ENCODE measurements at places on chromosomes 16 and 17.
A peak's percentile ranks its signal among the peaks of the same experiment; 100 is the strongest.

DNA sequence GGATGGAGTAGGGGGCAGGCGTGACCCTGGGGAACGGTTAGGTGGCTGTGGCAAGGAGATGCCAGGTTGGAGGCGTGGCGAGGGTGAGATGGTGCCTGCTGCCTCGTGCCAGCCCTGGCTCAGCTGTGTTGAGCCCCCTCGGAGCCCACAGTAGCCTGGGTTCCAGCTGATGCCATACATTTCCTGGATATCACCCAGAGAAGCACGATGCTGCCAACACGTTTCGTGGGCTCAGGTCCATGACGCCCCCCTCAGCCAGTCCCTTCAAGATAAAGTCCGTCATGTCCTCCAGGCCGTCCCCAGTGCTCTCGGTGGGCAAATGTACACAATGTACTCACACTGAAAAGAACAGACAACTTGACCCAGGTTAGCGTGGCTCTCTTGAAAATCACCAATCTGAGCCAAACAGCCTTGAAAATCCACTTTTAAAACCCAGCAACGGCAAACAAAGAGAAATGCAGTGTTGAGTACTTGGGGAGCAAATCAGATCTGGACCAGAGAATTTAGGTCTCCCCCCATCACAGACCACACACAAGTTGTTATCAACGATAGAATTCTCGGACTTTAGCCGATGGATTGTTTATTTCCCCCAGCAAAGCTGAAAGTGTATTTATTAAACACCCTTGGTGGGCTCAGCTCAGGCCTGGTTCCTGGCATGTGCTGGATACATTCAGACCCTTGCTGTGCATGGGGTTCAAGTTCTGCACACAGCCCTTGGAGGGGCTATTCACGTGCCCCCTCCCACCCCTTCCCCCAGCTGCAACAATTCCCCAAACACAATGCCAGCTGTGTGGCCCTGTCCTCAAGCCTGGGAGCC is 102.8 kb upstream of the PLCG2 start:
- no peak for DNase-seq

- peak; percentile 27 for DNase-seq
These were observed 59.2 kb downstream of the BMERB1 start for GRCh38 chr16:15493466-15494180.

- DNase-seq = no peak
These were observed 849.8 kb upstream of the RBFOX1 start for GRCh38 chr16:6482696-6483468.

GRCh38 chr16:9251026-9251425 is 159.6 kb downstream of the HAPSTR1 start:
- no peak for DNase-seq

DNA sequence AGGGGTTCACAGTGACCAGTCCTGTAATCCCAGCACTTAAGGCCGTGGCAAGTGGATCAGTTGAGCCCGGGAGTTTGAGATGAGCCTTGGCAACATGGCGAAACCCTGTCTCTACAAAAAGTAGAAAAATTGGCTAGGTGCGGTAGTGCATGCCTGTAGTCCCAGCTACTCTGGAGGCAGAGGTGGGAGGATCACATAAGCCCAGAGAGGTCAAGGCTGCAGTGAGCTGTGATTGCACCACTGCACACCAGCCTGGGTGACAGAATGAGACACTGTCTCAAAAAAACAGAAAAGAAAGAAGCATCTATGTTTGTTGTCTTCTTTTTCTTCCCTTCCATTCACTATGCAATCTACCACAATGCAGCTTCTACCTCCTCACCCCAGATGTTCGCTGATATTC is 151.9 kb upstream of the RBL2 start:
- DNase-seq = no peak

GRCh38 chr17:40175928-40176753 is 1.1 kb upstream of the RAPGEFL1 start:
- DNase-seq = no peak

- no peak for DNase-seq
These were observed 240.1 kb downstream of the MSI2 start for GRCh38 chr17:57496382-57496781.

GRCh38 chr17:71402661-71403141 is 718.1 kb upstream of the SOX9 start:
- no peak for DNase-seq

DNA sequence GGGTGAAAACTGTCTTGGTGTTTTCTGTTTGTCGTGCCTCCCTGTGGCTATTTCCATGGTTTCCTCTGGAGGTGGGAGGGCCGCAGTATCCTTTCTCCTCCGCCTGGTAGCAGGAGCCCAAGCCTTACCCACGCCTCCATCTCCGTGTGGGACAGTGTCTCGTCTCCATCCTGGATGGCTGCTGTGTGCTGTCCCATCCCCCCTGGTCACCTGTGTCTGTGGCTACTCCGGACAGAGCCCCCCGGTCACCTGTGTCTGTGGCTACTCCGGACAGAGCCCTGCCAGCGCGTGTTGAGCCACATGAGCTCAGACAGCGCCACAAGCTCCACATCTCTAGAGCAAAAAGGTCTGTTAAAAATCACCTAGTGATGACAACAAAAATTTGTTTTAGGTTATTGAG is 198.2 kb upstream of the CHMP6 start:
- DNase-seq = no peak

- no peak for DNase-seq
These were observed 189.1 kb upstream of the ANKFN1 start for GRCh38 chr17:55964191-55964590.

DNA sequence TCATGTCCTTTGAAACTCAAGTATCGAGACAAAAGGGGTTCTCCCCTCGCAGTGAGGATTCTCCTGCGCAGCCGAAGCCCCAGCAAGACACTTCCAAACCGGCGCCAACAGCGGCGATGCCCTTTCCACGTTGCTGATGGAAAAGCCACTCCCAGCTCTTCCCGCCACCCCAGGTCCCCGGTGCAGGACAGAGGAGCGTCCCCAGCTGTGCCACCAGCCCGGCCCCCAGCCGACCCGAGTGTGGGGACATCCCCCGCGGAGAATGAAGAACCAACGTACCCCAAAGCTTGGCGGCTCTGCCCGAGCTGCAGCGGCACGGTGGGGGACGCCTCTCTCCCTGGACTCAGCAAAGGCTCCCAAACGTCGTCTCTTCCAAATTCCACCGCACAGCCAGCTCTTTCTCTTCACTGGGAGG is 573 bp downstream of the CHST6 start:
- DNase-seq = no peak

DNA sequence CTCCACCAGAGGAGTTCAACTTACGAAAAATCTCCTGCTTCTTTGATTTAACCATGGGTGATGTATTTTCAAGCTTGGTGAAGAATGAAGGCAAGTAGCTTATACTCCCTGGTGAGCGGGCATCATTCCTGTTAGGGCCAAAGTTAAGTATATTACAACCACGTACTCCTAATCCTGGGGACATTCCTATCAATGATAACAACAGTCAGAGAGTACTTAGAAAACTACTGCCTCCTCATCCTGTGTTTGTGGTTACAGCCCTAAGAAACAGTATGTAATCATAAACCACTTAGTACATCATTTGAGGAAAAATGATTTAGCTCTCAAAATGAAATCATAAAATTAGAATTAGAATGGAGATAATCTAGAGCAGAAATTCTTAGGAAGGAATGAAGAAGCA is 47.3 kb downstream of the TTC19 start:
- no peak for DNase-seq

DNA sequence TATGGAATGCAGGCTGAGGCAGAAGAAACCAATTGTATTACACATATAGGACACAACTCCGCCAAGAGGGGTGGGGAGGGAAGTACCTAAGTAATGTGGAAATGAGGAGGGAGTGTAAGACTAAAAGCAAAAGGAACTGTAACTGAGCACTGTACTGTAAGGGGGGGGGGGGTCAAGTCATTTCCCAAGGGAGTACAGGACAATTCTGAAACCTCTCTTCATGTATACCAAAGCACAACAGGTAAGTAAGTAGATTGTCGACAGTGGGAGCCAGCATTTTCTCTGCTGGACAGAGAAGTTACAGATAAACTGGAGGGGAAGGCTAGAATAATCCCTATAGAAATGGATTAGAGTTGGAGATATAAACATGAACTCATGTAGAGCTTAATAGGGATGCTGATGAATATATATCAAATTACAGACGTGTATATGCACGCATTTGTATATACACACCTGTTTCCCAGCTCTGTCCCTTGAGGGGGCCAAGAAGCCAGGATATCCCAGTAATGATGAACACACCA is 6.4 kb downstream of the USP22 start:
- no peak for DNase-seq

- DNase-seq = no peak
These were observed 34.9 kb upstream of the NLRP1 start for GRCh38 chr17:5619088-5619740.

DNA sequence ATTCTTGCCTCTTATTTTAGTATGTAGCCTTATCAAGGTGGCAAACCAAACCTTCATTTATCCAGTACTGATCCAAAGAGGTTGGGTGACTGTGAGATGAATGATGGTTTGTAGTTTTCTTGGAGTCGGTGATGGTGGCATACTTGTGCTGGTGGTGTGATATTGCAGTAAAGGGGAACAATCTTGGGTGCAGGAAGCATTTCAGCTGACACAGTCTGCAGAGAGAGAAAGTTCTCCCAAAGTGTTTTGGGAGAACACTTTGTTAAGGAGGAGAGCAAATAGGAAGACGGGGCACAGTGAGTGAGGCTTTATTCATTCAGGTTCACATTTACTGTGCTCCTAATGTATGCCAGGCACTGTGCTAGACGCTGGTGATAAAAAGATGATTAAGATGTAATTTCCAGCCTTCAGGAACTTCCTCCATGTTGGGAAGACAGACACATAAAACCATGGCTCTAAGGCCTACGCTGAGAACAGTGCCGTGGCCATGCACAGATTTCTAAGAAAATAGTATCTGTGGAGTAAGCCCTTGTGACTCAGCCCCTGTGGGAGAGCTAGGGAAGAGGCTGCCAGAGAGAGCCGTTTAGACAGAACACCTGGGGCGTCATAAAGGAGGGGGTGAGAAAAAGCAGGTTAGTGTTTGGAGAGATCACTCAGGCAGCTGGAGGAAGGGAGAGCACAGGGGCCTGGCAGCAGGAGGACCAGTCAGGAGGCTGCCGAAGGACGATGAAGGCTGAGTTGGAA is 13.8 kb downstream of the HEATR3 start:
- DNase-seq = no peak

DNA sequence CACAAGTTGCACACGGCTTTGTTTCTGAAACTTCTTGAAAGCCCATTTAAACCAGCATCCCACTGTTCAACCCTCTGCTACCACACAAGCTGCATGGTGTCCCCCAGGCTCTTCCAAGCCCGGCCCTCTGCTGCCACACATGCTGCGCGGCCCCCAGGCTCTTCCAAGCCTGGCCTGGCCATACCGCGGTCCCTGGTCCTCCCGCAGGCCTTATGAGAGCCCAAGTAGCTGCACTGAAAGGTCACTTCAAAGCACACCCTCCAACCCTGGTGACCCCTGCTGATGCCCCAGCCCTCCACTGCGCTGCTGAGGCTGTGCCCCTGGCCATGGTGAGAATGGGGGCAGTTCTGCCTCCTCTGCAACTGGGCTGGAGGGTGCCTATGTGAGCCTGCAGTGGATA is 25.9 kb upstream of the PVALEF start:
- DNase-seq = no peak

- no peak for DNase-seq
These were observed 30.3 kb downstream of the TSC2 start for GRCh38 chr16:2078096-2078495.

GRCh38 chr17:7807206-7807605 is 26.8 kb upstream of the KDM6B start:
- DNase-seq = no peak

DNA sequence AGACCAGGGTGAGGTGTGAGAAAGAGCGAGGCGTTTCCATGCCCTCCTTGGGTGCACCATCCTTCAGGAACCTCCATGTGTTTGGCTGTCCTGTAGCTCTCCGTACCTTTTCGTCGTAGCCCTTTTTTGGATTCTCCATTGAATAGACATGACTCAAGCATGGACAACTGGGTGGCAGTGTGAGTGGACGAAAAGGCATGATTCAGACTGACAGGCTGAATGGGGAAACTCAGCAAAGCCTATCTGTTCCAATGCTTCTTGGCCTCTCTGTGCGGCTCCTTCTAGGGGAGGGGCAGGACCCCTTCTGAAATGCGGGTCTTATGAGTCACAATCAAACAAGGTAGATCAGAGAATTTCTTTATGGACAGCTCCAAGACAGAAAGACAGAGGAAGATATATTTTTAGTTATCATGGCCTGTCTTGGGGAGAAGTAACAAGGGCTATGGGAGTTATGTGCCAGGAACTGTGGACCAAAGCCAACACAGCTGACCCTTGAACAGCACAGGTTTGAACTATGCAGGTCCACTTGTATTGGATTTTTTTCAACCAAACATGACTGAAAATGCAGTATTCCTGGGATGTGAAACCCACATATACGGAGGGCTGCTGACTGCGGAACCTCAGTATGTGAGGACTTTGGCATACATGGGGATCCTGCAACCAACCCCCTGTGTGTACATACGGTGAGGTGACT is 22.9 kb downstream of the ADORA2B start:
- no peak for DNase-seq

- peak; percentile 99 for DNase-seq
These were observed 15.8 kb downstream of the ZNF213 start for GRCh38 chr16:3150346-3151218.

DNA sequence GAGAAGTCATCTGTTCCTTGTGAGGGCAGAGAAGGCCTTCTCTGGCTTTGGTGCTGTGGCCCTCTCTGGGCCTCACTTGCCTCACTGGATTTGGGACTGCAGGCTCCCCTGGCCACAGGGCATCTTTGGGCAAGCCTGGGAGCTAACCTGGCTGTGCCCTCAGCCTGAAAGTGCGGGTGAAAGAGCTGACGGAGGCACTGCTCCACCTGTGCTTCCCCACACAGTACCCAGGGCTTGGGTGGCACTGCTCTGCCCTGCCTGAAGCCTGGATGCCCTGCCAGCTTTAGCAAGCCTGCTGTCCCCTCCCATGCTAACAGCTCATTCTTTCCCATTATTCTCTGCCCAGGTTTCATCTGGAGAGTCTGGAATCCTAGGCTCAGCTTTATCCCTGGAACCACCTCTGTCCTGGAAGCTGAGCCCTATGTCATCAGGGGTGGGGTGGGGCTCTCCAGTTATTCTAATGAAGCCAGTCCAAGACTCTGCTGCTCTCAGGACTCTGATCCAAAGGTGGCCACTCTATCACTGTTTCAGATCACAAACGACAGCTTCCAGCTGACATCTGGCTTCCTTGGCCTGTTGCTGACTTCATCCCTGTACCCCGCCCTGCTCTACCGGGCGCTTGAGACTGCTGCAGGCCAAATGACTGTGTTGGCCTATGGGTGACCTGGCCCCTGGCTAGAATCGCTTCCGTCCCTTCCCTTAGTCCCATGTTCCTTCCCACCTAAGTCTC is 29.3 kb downstream of the HIC1 start:
- DNase-seq = peak; percentile 36

DNA sequence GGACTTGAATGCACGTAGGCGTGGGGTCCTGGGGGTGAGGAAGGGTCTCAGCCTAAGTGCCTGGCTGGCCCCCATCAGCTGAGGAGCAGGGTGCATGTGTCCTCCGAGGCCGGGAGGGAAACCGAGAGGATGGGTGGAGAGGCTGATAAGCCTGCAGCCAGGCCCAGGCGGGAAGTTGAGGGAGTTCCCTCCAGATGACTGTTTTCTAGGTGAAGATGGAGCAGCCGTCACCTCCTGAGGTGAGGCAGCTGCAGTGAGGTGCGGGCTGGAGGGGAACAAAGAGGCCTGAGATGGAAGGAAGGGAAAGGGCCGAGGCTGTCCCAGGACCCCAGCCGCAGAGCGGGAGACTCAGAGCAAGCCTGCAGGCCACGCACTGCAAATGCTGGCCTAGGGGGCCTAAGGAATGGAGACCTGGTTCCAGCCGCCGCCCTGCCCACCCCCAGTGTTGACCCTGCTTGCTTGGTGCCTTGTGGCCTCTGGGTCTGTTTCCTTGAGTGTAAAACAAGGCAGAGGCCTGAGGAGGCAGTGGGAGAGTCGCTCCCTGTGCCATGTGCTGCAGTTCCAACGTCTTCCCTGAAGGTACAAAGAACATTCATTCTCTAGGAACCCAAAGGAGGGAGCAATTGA is 3.0 kb downstream of the PECAM1 start:
- DNase-seq = no peak

All from NCI-H460 (cell line).